ENCODE measurements at places on chromosomes 6 and 20.

- no peak for DNase-seq
These were observed 10.2 kb downstream of the SRSF3 start for GRCh38 chr6:36604090-36605060.

DNA sequence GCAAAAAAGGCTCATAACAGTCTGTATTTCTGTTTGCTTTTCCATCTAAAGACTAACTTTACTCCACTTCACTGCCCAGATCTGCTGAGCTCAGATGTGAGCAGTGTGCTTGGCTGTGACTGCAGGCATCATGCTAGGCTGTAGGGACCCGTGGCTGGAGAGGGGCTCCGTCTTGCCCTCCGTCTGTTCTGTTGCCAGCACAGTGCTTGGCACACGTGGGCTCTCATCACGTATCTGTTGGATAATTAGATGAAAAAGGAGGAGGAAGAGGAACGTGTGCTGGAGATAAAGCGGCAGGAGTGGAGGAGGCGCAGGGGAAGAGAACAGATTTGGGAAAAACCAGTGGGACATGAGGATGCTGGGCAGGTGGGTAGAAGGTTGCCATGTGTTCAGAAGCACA is 57.6 kb upstream of the IER3 start:
- no peak for DNase-seq

- DNase-seq: no peak
These were observed 156.0 kb upstream of the MLN start for GRCh38 chr6:33959661-33960344.

DNA sequence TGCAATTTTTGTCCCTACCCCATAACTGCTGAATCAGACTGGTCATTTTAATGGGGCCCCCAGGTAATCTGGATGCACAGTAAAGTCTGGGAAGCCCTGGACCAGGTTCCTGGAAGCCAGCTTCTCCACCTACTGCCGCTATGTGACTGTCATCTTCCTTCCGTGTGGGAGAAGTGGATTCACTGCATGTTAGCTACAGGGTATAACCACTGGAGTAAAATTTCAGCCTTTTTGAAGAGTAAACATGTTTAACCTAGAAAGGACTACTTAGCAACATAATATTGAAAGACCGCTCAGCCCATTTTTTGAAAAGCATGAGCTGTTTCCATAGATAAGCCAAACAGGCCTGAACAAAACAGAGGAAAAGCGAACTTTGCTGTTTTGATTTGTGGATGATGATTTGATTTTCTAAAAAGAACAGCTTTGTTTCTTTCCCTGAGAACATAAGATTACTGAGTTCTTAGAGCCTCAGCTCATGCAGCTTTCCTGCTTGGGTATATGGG is 208.1 kb downstream of the PLCB4 start:
- no peak for DNase-seq

DNA sequence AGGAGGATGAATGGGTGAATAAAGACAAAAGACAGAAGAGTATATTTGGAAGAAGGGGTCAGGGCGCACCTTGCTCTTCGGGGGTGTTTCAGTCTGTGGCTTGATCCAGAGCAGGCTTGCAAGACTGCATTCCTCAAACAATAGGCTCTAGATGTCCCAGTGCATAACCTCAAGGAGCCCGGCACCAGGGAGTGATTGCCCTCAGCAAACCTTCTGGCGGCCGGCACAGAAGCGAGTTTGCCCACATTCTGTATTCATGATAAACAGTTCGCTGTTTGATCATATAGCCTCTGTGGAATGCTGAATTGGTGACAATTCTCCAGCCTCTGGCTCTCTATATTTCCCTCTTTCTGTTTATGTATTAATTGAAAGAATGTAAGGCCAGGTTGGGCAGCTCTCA is 29.7 kb upstream of the HLA-DRB5 start:
- DNase-seq: no peak

DNA sequence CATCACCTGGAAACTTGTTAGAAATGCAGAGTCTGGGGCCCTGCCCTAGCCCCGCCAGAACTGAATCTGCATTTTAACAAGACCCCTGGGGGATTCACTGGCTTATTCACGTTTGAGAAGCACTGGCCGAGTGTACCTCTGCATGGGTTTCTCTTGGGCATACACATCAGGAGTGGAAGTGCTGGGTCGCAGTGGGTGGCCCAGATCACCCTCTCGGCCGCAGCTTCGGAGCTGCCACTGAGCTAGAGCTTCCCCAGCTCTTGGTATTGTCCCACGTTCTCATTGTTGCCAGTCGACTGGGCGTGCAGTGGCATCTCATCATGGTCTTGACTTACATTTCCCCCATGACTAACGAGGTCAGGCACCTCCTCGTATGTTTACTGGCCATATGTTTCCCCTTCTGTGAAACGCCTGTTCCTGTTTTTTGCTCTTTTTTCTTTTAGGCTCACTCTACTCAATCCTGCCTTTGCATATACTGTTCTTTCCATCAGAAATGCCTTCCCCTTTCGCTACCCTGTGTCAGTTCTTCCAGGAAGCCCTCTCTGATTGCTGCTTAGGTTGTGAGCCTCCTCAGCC is 3.0 kb upstream of the DLGAP4 start:
- no peak for DNase-seq

DNA sequence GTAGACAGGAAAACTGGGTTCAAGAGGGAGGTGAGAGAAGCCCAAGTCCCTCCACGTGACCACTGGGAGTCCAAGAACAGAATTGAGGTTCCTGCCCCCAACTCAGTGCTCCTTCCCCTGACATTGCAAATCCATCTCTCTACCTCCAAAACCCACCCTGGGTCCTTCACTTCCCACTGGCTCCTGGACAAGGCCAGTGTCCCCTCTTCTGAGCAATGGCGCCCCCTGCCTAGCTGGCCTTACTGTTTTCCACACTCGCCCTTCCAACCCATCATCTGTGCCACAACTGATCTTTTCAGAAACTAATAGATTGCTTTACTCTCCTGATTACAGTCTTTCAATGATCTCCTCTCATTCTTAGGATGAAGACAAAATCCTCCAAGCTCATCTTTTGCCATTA is 200.3 kb downstream of the ANKRD60 start:
- no peak for DNase-seq

DNA sequence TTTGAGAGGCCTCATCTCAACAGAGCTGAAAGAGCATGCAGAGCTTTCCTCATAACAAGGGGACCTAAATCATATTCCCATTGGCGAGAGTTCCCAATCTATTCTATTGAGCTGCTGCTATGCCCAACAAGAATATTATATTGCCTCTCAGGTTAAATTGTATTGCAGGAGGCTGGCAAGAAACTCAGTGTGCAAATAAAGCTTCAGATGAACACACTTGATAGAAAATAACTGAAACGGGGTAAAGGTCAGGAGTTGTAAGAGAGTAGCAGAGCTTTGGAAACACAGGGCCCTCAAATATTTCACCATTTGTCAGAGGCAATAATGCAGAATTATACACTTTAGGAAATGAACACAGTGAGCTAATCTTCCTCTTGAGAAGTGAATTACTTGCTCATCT is 364.3 kb upstream of the SPTLC3 start:
- DNase-seq: no peak

- no peak for DNase-seq
These were observed 47.0 kb downstream of the PIGU start for GRCh38 chr20:34629904-34630303.

GRCh38 chr20:37303637-37304036 is 14.2 kb downstream of the MANBAL start:
- DNase-seq: no peak

DNA sequence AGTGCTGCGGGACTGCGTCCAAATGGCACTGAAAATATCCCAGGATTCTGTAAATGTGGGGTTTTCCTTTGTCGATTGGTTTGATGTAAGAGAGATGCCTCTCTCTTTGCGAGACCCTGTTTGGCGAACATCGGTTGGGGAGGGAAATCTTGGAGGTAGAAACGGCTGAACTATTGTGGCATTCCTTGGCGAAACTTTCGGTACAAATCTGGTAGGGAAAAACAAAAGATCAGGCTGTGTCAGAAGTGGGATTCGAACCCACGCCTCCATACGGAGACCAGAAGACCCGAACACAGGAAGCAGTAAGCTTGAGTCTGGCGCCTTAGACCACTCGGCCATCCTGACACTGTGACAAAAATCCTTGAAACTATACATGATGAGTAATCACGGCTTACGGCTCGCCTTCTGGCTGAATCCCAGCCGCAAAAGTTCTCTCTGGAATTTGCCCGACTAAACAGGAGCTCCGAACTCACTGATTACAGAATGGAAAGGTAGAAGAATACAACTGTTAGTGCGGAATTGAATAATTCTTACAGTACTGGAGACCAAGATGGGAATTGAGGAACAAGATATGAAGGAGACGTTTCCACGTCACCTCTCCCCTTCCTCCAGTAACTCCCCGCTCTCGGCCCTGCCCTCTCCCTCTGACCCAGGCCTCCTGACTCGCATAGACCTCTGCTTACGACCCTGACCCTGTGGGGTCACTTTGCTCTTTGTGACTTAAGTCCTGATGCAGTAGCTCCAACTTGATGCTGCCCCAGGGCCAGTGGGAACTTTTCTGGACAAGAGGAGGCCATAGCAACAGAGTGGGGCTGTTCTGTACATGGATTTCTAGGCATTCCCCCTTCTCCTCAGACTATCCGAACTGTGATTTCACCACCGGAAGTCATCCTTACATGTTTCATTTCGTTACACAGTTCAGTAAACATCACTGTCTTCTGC is 132.8 kb upstream of the ZNF184 start:
- no peak for DNase-seq

DNA sequence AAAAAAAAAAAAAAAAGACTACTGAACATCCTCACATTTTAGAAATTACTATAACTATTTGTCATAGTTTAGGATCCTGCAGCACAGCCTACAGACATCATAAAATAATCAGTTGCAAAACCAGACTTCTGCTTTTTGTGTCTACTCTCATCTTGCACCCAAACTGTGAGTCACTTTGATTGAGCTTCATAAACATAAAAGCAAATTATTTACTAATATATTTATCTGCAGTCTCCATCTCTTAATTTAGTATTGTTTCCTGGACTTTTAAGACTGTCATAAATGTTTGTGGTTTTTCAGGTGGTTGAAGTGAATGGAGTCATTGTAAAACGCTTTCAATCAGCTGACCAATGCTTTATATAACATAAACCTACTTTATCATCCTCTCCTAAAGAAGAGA is 14.8 kb upstream of the CALHM6 start:
- DNase-seq: no peak

GRCh38 chr6:44047179-44047546 is 80.1 kb downstream of the MRPL14 start:
- no peak for DNase-seq

GRCh38 chr6:73182021-73182607 is 43.2 kb downstream of the KHDC1L start:
- no peak for DNase-seq

DNA sequence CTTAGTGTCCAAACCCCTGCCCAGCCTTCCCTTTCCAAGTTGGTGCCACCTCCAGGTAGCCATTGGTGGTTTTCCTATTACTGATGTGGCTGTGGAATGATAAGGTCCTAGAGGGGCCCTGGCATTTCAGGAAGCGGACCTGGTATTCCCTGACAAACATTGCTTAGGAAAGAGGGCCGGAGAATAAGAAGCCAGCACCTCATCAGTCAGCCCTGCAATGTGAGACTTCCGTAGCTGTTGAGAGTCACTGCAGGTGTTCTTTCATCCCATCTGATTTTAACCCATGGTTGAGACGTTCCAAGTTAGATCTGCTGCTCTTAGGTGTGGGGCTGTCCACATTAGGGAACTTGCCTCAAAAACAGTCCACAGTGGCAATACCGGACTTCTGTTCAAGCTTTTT is 14.8 kb upstream of the NPEPL1 start:
- DNase-seq: no peak

- DNase-seq: peak; percentile 85
These were observed at the start of gene TGIF2 for GRCh38 chr20:36573103-36573797. Gene TGIF2, plus strand, starts transcription at chr20:36573597. Its CDS starts 5,178 bp downstream, at chr20:36578775.

DNA sequence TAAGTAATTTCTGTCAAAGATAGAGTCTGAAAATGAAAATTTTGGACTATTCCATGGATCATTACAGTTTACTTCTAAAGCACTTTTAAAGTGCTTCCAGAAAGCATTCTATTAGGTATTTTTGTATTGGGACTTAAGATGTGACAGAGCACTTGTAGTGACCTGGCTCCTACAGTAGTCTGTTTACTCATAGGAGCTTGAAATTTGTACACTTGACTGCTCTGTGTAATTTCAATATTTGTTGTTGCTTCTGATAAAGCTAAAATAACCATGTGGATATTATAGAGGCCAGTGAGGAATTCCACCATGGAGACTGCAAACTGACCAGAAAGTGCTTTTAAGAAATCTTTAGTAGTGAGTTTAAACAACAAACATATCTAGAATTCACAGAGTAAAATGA is 10.3 kb downstream of the NFYA start:
- no peak for DNase-seq

- DNase-seq: no peak
These were observed 77.3 kb downstream of the DNAAF9 start for GRCh38 chr20:3330046-3330741.

DNA sequence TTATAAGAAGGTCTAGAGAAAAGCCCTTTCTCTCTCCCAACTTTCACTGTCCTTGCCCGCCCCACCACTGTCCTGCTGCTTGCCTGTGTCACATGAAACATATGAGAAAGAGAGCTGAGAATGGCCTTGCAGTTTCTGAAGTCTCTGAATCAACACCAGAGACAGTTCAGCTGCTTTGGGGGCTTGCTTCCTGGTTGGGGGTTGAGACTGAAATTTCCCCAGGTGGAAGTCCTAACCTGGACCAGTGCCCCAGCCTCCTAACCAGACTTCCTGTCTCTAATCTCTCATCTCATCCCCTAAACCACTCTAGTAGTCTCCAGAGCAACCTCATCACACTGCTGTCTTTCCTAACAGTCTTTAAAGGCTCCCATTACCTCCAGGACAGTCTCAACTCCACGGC is 10.7 kb downstream of the TRAM2 start:
- DNase-seq: no peak

DNA sequence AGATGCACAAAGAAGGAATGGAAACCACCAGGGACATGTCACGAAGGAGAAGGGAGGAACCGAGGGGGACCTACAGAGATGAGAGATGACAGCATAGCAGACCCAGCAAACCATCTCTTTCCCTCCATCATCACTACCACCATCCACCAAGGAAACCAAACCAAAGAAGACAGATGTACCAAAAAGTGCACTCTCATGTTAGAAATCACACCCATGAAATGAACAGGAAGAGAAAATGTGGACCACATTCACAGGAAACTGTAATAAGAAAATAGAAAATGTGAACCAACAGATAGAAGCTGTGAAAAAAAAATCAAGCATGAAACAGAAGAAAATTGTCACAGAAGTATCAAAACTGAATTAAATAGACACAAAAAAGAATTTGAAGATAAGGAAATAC is 672.7 kb downstream of the QKI start:
- DNase-seq: no peak

DNA sequence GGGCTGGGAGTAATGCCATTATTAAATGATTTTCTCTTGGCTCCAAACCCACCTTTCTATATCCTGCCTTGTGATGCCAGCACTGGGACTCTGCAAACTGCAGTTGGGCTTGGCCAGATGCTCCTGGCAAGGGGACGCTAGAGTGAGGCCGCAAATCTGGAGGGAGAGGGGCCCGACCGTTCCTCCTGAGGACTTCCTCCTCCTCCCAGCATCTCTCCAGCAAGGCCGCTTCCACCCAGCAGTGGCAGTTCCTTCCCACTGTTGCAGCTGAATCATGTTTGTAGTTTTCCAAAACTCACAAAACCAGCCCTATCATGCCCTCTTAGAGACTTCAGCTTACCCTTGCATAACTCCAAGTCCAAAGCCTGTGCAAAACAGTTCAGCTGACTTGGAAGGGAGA is 244.4 kb downstream of the FOXA2 start:
- no peak for DNase-seq

GRCh38 chr20:50393242-50393641 is 116.9 kb upstream of the PTPN1 start:
- DNase-seq: no peak

GRCh38 chr20:57884956-57885355 is 175.1 kb upstream of the PMEPA1 start:
- DNase-seq: no peak

GRCh38 chr6:3610921-3611320 is 140.6 kb downstream of the PXDC1 start:
- DNase-seq: no peak
